CD4-positive, CD25-positive, alpha-beta regulatory T cell (primary cell): ENCODE measurements at places on chromosomes 1 and 21. TPM values are rescaled to one million over a fixed set of nuclear protein-coding genes. Genes with fewer than 3 reads are reported as not detected.

GRCh38 chr1:204579681-204580080, 63.5 kb downstream of the MDM4 start:
- DNase-seq, result peak; percentile 9

GRCh38 chr1:152757747-152758146, at the start of gene KPRP:
Gene KPRP, plus strand, starts transcription at chr1:152758025. Its CDS starts 1,564 bp downstream, at chr1:152759589.
- no peak for DNase-seq

GRCh38 chr1:169925505-169926482, 32.1 kb upstream of the SCYL3 start:
- no peak for DNase-seq

- no peak for DNase-seq
Observed at GRCh38 chr1:207361029-207361428, 39.6 kb downstream of the CD55 start.

GRCh38 chr1:38940339-38941047, 1.1 kb downstream of the RHBDL2 start:
- no peak for DNase-seq

DNA sequence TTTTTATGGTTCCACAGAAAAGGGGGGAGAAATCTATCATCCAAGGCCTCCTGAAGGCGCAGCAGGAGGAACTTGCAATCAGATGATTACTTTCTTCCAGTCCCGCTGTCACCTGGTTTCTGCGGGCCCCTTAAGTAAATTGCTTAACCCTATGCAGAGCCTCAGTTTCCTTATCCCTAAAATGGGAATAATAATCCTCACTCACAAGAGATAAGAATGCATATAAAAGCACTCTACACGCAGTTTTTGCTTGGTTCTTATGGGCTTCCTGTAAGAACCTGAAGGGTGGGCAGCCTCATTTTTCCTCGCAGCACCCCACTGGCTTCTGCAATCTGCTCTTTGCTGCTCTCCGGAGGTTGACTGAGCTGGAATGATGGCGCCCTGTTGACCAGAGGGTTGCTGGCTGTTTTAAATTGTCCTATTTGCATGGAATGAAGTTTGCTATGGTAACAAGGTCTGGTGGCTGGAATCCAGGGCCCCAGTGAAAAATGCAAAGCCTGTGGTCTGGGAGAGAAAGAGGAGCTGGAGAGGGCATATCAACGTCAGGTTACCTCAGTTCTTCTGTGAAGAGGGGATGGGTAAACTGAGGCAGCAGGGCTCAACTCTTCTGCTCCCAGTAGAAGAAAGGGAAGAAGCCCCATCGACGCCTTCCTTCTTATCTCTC, 1.0 kb upstream of the KAZN start:
- no peak for DNase-seq

DNA sequence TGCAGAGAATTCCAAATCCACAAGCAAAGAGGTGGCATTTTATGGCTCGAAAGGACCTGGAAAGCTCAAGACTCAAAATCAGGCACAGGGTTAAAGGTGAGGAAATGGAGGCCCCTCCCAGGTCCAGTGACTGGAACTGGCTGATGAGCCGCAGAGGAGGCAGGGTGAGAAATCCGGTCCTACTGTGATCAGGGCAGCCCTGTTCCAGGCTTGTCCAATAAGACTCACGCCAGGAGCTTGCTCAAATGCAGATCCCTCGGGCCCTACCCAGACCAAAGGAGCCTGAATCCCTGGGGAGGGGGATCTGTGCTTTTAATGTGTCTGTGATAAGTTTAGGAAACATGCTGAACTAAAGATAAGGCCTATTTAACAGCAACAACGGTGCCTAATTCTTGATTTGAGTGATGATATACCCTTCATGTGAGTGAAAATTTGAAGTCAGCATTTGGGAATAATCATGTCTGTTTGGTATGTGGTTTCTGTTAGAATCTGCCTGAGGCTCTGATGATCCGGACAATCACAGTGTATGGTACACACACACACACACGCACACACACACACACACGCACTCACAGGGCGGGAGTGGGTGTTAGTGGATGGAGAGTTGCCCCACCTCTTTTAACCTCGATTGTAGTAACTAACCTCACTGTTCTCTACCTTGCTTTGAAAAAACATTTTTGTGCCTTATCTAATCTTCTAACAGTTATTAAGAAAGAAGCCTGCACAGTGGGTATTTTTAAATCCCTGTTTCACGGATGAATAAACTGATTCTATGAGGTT, 54.1 kb upstream of the LYST start:
- DNase-seq, result no peak

DNA sequence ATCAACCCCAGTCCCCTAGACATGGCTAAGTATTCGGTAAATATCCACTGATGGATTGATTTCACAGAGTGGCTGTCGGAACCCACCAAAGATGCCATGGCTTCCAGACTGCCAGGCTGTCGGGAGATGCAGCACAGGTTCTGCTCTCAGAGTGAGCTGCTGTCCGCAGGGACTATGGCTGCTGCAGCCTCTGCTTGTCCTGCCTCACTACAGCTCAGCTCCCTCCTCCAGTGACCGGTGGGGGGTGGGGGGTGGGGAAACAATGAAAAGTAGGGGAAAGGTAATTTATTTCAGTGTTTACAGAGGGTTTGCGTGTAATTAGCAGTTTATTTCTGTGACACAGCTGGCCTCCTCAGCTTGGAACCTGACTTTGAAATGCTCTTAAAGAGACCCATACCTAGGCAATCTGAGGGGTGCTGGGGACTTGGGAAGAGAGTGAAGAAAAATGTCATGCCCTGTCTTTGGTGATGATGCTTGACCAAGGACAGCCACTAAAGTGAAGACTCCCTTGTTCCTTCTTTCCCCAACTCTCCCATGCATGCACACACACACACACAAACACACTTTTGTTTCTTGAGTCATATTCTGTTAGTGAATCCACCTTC, 109.0 kb downstream of the CACNA1E start:
- no peak for DNase-seq

Gene LIN9
- 4.3 TPM for polyA plus RNA-seq

Gene CHRM3
- 0.28 TPM for polyA plus RNA-seq

Gene HEYL
- not detected for polyA plus RNA-seq

Gene RGSL1
- polyA plus RNA-seq, result not detected

Gene EPHB2
- not detected for polyA plus RNA-seq

Gene CSRP1
- polyA plus RNA-seq, result 87.3 TPM

Gene SELENBP1
- polyA plus RNA-seq, result not detected
